ENCODE measurements at places on chromosomes 7 and 10.

- no peak for DNase-seq
These were observed 55.3 kb downstream of the CSGALNACT2 start for GRCh38 chr10:43193496-43194080.

- DNase-seq: no peak
These were observed 188.6 kb downstream of the ELFN1 start for GRCh38 chr7:1858435-1859265.

DNA sequence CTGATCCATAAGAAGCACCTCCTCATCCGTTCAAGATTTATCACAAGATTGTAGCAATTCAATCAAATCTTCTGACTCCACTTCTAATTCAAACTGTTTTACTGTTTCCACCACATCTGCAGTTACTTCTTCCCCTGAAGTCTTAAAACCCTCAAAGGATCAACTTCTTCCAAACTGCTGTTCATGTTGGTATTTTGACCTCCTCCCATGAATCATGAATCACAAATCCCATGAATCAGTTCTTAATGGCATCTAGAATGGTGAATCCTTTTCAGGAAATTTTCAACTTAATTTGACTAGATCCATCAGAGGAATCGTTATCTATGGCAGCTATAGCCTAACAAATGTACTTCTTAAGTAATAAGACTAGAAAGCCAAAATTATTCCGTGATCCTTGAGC lies 122.3 kb downstream of the IMMP2L start:
- peak; percentile 7 for DNase-seq

- no peak for DNase-seq
These were observed 570.9 kb downstream of the HTR7 start for GRCh38 chr10:90286941-90287340.

- DNase-seq: no peak
These were observed 17.4 kb downstream of the BNIP3 start for GRCh38 chr10:131964298-131964697.

DNA sequence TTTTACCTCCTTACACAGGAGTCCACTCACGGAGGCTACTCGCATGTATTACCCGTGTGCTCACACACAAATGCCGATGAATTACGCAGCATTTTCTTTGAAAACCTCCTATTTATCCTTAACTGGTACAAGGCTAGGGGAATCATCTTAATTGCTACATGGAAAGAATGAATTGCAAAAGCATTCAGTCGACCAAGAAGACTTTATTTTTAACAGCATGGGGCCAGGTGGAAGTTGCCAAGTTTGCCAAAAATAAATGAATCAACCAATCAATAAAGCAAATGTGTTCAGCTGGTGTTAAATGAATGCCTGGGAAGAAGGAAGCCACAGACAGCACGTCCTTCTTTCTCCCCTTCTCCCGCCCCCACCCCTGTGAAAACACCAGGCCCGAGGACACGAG lies 55.8 kb downstream of the CTBP2 start:
- no peak for DNase-seq

DNA sequence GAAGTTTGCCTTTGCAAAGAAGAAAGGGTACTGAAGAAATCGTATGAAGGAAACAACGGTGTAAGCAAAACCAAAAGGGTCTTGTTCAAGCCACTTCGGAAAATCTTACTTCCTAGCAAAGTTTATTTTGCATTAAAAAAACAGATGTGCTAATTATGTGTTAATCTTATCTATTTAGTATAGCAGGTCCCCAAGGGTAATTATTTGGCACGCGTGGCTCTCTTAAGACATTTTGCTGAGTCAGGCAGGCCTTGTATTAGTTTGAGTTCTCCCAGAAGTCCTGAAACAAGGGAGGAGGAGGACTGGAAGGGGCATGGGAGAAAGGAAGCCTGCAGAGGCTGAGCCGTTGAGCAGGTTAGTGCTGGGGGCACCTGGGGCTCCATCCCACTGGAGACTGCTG lies 44.9 kb downstream of the TMEM178B start:
- DNase-seq: no peak

DNA sequence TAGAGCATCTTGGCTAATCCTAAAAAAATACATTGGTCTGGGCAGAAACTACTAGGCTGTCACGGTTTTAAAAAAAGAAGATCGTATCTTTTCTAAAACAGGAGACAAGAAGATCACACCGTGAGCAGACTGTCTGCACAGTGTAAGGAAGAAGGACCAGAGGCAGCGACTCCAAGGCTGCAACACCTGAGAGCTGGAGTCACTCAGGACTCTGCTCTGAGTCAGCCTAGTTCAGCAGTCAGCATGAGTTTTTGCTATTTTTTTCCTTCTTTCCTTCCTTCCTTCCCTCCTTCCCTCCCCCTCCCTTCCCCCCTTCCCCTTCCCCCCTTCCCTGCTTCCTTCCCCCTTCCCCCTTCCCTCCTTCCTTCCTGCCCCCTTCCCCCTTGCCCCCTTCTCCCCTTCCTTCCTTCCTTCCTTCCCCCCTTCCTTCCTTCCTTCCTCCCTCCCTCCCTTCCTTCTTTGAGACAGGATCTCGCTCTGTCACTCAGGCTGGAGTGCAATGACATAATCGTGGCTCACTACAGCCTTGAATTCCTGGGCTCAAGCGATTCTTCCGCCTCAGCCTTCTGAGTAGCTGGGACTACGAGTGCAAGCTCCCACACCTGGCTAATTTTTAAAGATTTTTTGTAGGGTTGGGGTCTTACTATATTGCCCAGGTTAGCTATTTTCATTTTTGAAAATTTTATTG lies 24.4 kb downstream of the BAG3 start:
- no peak for DNase-seq

GRCh38 chr10:91891125-91892001 lies 17.9 kb downstream of the FGFBP3 start:
- DNase-seq: peak; percentile 76

DNA sequence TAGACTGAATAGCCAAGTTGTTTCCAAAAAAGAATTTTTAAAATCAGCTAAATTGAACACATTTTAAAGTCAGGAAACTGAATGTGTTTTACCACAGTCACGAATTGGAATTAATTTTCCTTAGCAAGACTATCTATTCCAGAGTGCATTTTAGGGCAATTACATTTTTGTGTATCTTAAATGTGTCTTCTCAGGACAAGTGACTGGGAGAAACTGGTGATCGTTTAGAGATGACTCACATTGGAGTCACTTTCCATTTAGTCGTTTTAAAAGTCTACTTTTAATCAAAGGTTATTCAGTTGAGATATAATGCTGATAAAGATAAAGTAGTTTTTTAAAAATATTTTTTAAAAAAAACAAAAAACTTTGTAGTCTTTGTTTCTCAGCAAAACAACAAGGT lies 191.7 kb upstream of the SLC26A5 start:
- no peak for DNase-seq

DNA sequence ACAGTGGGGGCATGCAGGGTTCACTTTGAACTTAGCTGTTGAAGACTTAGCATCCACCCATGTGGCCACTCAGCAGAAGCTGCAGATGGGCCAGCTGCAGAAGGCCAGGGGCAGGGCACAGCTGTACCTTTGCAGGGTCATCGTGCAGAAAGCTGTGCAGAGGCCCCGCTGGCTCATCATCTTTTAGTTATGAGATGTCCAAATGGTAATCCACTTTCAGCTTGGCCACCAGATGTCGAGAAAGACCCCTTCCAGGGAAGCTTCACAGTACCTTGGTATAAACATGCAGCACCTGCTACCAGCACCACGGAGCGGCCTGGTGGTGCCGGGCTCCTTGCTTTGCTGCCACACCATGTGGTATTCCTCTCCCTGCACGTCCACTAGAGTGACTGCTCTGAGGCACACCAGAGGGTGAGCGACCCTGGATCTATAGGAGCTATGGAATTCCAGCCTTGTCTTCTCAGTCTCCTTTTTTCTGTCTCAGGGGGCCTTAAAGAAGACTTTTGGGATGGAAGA lies 74.2 kb upstream of the LAMB4 start:
- no peak for DNase-seq

DNA sequence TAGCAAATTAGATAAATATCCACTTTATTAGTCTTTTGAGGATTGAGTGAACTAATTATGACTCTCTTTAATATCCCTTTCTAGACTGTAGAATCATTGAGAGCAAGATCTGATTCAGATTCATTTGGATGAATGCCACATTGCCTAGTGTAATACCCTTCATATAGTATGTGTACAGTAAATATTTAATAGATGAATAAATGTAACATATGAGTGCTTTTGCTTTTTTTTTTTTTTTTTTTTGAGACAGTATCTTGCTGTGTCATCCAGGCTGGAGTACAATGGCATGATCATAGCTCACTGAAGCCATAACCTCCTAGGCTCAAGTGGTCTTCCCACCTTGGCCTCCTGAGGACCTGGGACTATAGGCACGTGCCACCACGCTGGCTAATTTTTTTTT lies 14.8 kb downstream of the SAMD8 start:
- no peak for DNase-seq

Measured in skeletal muscle cell (primary cell).